ENCODE measurements at places on chromosomes 16 and 17. TPM values are rescaled to one million over a fixed set of nuclear protein-coding genes. Genes with fewer than 3 reads are reported as not detected.

The CMTM2 gene
- not detected for total RNA-seq

The CCL16 gene
- not detected for total RNA-seq

The QRICH2 gene
- total RNA-seq: 2.2 TPM

The KRT32 gene
- total RNA-seq: not detected

The TENT4B gene
- total RNA-seq: 13.9 TPM

DNA sequence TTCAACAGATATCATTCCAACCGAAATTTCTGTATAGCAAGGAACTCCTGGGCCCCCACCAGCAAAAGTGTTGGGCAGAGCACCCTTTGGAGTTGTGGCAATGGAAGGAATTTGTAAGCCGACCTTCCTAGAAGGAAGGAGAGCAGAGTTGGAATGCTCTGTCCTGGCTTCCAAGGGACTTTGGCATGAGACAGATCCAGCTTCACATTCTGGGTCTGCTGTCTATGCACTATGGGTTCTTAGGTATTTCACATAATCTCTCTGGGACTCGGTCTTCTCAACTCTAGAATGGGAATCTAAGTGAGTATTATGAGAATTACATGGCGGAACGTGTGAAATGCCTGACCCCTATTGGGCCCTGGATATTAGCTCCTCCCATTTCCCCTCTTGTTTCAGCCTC, 63.2 kb upstream of the MARCHF10 start:
- ATAC-seq: no peak

DNA sequence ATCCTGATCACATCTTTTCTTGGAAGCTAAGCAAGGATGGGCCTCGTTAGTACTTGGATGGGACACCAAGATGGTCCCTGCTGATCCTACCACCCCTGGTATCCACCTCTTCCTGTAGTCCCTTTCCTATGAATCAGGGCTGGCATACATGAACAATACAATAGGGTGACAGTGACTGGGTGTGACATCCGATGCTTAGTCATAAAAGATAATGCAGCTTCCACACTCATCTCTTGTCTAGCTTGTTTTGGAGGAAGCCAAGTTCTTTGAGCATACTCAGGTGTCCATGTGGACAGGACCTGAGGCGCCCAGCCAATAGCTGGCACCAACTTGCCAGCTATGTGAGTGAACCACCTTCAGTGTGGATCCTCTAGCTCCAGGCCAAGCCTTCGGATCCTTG, 62.5 kb upstream of the NFAT5 start:
- ATAC-seq: no peak

- ATAC-seq: no peak
These were observed 134.0 kb downstream of the IRX3 start for GRCh38 chr16:54152362-54153239.

DNA sequence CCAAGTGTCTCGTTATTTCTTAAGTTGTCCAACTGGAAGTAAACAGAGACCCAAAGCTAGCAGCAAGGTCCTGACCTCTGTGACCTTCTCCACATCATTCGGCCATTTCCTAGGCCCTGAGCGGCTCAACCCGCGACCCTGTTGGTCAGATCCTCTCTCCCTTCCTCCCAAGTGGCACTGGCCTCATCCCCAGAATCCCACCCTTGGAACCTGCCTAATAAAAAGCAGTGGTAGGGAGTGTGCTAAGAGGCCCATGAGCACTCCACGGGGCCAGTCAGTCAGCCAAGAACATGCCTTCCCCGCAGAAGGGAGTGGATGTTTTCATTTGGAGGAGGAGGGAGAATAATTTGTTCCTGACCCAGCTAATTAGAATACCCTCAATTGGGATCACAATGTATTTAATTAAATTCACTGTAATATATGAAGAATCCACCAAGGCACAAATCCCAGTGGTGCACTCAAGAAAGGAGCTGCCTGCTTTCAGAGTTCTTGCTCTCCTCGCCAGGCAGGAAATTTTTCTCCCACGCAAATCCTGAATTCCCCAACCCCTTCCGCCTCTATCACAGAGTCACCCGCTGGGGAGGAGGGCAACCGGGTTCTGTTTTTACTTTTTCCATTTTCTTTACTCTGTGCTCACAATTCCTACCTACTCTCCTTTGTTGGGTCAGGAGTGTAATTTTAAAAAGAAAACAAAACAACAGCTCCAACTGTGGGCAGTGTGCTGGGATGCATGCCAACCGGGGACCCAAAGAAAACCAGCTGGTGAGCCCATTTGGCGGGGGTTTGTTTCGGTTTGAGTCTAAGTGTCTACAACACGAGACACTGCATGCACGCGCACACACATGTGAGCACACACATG, 153.4 kb downstream of the ZFHX3 start:
- ATAC-seq: no peak

DNA sequence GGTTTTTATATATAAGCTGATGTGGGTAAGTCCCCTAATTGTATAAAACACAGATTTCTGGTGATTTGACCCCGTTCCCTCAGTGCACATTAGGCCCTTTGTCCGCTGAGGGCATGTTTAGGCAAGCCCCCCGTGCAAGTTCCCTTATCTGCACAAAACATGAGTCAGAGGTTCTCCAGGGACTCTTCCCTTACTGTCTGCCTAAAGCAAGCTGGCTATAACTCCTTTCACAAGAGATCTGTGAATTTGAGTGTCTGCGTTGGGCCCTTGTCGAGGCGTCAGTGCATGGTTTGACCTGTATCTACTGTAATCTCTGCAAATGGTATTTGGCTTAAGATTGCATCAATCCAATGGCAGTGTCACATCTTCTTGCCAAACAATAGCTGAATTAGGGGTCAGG, 712.8 kb downstream of the CDH8 start:
- ATAC-seq: no peak

DNA sequence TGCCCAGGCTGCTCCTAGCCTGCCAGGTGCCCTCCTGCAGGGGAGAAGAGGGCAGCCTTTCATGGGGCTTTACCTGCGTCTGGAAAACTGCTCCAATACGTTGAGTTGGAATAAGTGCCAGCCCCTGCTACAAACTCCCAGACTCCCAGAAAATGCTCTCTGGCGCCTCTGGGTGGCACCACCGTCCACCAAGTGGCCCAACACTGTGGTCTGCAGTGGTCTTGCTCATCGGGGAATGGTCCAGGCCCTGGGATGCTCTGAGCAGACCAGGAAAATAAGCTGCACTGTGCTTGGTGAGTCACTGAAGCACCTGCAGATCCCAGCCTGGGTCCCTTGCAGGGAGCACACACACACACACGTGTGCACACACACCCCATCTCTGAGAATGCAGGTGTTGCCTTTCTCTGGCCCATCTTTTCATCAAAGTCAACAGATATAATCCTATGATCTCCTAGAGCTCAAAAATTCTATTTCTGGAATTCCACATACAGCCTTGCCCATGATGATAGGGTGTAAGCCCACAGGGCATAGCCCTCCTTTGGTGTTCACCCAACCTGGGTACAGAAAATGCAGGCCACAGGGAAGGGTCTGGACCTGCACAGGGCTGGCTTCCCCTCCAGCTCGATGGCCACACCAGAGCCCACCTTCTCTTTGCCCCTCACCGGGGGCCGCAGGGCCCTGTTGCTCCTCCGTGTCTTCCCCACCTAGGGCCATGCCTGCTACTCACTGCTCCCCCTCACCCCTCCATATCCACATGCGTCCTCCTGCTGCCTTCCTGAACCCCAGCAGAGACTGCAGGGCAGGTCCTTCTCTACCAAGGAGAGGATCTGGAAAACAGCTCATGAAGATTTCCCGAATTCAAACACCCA, 20.5 kb downstream of the CDIP1 start:
- no peak for ATAC-seq

DNA sequence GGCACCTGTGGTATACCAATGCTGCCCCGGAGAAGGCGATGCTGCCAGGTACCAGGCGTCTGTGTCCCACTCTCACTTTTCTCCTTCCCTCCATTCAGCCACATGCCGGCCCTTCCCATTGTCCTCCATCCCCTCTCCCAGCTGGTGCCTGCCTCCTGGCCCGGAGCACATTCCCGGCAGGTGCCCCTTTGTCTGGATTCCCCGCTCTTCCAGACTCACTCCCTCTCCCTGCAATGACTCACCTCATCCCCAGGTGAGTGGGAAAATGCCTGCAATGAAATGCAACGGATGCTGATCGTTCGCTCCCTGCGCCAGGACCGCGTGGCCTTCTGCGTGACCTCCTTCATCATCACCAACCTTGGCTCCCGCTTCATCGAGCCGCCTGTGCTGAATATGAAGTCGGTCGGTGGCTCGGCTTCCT, 10.4 kb upstream of the KDM6B start:
- ATAC-seq: no peak

DNA sequence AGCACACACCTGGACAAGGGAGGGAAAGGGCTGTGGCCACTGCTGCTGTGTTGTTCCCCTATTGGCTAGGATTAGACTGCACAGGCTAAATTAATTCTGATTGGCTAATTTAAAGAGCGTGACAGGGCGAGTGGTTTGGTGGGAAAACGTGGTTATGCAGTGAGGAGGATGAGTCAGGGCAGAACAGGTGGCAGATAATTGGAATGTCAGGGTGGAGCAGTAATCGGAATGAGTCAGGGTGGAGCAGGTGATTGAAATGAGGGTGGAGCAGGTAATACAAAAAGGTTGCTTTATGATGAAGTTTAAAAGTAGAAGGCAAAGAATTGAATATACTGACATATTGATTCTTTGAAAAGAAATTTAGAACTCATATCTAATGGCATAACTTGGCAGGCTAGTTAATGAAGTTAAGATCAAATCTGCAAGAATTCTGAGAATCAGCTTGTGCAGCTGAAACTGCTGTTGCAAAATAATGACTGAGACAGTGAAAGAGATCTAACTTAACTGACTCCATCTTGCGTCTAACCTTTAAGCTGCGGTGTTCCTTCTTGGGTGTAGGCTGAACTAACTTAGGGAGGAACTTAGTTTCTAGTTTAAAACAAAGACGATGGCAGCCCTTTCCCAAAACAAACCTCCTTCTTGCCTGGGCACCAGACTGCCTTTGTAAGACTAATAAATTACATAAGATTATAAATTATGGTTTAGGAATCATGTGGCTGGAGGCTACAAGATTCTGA, 174.3 kb downstream of the UTP18 start:
- ATAC-seq: no peak

DNA sequence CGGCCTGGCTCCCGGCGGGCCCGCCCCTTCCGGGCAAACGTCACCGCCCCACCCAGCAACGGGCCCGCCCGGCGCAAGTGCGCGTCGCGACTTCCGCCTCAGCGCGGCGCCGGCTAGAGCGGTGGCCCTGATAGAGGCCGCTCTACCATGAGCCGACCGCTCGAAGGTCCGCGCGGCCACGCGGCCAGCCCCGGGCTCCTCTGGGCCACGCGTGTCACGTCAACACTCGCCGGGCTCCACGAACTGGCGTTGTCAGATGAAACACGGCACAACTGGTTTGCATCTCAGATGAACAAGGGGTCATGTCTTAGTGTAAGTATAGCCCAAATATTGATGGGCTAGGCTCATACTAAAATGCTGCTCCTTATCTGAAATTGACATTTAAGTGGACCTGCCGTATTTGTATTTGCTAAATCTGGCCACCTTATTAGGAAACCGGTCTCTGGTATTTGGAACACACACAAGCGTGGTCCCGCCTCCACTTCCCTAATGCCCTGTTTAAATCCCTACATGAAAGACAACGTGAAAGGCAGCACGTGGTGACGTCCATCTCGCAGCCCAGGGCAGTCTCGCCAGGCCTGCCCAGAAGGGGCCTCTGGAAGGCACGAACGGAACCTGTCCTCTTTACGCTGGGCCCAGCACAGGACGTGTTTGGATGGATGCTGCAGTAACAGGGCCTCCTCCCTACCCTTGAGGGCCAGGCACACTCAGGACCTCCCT, at the start of gene ZNF598:
Gene ZNF598, minus strand, starts transcription at position 31 of the 720 bp plus-strand sequence.
- ATAC-seq: peak; percentile 96

GRCh38 chr17:3963237-3964201, 718 bp downstream of the ATP2A3 start:
- ATAC-seq: no peak

DNA sequence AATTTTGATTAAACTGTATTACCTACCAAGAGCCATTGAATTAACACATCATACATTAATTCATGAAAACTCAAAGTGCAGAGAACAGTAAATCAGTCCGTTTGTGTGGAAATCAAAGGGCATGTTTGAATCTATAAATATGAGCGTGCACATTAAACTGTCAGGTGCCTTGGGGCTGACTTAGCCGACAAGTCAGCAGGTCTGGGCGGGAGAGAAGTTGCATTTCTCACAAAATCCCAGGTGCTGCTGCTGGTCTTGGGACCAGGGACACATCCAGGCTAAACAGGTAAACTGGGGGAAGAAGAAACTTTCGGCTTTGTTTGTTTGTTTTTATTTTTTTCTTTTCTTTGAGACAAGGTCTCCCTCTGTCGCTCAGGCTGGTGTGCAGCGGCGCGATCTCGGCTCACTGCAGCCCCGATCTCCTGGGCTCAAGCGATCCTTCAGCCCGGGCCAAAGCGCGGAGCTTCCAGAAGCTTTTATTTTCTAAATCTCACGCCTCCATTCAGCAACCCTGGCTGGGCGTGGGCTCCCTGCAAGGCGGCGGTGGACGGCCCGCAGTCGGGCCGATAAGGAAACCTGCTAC, 213.9 kb downstream of the MRTFB start:
- ATAC-seq: peak; percentile 67

DNA sequence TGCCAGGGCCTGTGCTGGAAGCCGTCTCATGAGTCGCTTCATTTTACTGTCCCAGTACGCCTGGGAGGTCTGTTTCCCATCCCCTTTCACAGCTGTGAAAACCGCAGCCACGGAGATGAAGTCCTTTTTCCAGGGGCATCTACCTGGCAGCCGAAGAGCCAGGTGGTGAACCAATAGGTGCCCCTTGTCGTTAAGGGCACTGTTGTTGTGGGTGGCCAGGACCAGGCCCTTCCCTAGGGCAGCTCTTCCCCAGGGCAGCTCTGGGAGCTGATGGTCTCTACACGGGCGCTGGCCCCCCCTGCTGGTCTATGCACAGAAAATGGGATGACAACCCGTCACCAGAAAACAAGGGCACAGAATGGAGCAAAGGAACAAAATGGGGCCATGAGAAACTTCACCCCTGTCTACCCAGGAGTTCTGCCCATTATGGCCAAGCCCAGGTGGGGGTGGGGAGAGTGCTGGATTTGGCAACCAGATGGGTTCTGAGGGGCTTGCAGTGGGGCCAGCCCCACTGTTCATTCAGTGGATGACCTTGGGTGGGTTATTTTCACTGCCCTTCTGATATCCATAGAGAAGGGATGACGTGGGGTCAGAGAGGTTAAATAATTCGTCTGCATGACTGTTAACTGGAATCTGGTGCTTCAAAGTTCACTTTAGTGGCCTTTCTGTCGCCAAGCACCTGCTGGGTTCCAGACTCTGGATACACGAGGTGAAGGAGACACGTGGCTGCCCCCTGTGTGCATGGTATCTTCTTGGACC, 11.5 kb downstream of the RMI2 start:
- peak; percentile 42 for ATAC-seq

GRCh38 chr16:51119556-51119955, 31.5 kb downstream of the SALL1 start:
- no peak for ATAC-seq

DNA sequence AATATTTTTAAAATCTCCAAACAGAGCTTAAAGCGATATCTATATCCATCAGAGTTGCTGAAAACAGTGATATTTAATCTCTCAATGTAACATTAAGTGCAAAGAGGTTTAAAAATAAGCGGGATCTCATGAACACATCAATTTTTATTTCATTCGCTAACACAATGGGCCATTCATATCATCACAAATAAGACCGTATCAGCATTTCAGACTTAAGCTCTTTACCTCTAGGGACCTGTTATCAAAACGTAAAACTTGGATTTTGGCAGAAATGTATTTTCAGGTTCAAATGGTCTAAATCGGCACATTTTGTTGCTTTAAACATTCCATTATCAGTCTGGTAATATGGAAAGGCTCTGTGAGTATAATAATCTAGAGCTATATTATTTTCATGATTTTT, 77.9 kb downstream of the TOX3 start:
- ATAC-seq: no peak

GRCh38 chr17:76940738-76941350, 72.6 kb downstream of the MGAT5B start:
- ATAC-seq: no peak
